ENCODE measurements at places on chromosomes 16 and 17.

DNA sequence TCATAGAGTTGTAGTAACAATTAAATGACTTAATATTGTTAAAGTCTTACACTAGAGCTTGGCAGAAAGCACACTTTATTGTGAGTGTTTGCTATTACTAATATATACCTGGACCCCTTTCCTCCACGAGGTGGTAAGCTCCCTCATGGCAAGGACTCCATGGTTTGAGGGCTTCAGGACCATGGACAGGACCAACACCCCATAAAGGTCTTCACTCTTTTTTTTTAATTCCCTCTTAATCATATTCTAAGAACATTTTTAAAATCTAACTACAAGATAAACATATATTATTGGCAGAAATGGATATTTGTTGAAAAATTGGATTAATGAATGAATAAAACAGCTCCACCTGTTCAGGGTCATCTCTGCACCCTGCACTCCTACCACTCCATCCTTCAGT is 154.5 kb downstream of the CBLN1 start:
- DNase-seq, result no peak

DNA sequence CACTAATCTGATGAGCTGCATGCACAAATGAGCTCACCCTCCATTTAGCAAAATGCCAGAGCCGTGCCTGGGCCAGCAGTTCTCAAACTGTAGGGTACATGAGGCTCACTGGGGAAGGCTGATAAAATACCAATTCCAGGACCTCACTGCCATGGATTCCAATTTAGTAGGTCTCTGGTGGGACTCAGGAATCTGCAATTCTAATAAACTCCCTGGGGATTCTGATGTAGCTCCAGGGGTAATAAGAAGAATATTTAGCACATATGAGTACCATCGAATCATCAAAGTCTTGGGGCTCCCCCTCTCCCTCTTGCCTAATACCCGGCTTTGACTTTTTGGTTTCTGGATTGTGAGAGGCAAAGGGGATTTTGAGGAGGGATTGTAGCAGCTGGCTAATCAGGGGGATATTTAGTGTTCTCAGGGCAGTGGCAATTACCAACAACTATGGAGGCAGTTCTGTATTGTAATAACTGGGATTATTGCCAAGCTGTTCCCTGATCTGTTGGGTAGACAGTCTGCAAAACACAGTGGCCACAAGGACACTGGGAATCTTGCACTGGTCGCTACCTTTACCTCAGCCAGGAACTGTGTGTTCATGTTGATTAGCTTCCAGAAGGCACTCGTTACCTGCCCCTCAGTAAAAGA is 140.4 kb downstream of the SHISA9 start:
- no peak for DNase-seq

DNA sequence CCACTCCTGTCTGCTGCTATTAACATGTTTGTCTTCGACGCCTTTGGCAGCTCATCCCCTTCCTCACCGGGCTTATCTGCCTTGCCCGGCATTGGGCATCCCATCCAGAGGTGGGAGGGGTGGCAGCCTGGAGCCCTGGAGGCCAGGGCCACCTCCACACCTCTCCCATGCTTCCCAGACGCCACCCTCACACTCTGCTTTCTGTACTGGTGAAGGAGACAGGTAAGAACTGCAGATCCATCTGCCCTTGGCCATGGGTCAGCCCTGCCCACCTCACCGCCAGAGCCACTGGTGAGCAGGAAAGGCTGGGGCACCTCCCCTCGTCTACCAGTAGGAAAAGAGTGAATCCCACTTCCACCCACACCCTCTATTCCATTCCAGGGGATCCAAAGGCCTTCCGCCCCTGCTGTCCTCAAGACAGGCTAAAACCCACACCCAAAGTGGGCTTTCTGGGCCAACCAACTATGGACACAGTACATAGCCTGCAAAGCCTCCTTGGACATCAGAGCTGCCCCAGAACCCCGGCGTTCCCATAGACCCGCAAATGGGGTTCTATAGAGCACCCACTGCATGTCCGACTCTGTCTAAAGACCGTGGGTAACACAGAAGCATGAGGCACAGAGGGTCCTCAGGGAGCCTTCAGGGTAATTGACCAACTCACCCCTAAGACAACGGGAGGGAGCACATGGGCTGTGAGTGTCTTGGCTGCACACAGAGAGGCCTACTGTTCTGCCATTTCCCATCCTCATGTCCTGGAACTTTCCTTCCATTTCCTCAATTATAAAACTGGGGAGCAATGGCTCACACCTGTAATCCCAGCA is 23.4 kb upstream of the RBFOX3 start:
- DNase-seq, result no peak

GRCh38 chr16:89410794-89411309 is 79.5 kb downstream of the ANKRD11 start:
- DNase-seq, result peak; percentile 63

DNA sequence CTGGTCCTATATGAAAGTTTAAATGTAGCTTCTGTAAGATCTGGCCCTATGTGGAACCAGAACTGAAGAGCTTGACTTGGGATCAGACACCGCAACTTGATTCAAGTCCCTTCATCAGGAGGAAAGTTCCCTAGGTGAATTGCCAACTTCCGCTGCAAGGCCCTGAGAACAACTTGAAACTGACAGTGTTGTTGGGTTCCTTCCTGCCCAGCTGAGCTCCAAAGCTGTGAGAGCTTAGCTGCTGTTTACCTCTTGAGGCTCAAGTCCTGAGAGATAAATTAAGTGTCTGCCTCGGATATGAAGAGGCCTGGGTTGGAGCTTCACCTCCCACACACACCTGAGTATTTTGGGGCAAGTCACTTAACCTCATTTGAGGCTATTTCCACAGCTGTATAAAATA is 44.7 kb downstream of the REXO5 start:
- DNase-seq, result no peak

- peak; percentile 40 for DNase-seq
Observed at GRCh38 chr16:65083164-65083857, 38.6 kb downstream of the CDH11 start.

DNA sequence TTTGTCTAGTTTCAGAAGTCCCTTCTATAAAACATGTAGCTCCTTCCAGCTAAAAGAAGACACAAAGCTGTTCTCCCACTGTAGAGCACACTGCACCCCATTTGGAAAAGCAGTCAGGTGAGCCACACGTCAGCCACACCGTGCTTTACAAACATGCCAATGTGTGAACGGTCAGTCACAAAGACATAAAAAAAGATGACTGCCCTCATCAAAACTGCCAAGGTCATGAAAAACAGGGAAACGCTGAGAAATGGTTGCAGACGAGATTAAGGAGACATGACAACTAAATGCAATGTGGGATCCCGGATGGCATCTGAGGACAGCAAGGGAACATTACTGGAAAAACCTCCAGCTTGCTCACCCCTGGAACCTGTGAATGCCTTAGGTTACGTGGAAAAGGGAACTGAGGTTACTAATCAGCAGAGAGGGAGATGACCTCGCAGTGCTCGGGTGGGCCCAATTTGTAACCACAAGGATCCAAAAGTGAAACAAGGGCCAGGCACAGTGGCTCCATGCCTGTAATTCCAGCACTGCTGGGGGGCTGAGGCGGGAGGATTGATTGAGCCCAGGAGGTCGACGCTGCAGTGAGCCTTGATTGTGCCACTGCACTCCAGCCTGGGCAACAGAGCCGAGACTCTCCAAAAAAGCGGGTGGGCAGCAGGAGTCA is 8.1 kb downstream of the ANKRD11 start:
- DNase-seq, result no peak

DNA sequence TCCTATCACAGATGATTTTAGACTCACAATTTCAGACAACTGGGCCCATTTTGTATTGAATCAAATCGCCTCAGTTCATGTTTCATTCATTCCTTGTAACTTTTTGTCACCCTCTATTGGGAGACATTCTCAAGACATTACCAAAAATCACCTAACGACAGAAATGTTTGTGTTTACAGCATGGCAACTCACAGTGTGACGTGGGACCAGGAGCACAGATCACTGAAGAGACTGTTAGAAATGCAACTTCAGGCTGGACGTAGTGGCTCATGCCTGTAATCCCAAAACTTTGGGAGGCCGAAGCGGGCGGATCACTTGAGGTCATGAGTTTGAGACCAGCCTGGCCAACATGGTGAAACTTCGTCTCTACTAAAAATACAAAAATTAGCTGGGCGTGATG is 249.6 kb downstream of the NTN1 start:
- DNase-seq, result no peak

DNA sequence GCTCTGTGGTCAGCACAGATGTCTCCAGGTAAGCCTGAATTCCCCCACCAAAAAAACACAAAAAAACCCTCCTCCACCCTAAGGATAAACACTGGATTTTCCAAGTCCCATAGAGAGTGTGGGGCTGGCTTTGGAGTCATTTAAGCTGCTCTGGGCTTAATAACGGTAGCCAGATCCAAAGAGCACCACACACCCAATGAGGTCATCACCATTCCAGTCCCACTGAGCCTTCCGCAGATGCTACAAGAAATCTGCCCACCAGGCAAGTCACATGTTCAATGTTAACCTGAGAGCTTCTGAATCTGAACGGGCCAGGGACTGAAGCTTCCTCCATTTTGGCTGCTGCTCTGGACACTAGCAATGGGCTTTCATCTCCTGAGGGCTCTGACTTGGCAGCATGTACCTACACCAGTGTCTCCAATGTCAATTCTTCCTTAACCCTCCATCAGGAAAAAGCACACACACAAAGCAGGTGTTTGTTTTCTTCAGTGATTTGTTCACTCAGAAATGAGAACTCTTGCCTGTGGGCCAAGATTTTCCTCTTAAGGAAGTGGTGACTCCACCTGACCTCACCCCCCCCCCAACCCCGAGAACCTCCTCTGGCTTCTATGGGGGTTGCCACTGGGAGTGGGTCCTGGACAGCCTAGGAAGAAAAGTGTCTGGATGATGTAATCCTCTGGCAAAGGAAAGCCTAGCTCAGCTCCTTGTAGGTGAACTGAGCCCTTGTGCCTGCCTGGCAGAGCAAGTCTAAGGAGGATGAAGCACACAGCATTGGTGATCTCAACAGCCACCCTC is 220.1 kb downstream of the FOXL1 start:
- DNase-seq, result no peak

- peak; percentile 60 for DNase-seq
Observed at GRCh38 chr16:81745704-81746558, 33.2 kb upstream of the PLCG2 start.

DNA sequence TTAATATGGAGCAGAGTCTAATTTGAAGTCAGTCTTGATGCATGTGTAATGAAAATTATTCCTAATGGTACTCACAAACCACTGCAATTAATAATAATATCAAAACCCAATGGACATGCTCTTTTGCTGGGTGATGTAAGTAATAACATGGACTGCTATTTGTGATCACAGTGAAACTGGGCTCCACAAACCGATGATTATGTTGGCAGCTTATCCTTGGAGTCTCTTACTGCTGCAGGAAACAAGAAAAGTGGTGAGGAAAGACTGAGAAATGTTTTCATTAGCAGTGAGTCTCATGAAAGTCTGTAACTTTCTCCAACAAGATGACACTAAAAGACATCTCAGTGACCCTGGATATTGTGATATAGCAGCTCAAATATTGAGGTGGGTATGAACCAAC is 45.2 kb downstream of the TMEM100 start:
- DNase-seq, result no peak

- DNase-seq, result no peak
Observed at GRCh38 chr17:1967213-1967612, 57.9 kb downstream of the RTN4RL1 start.

- no peak for DNase-seq
Observed at GRCh38 chr16:85916141-85916890, 17.4 kb downstream of the IRF8 start.

DNA sequence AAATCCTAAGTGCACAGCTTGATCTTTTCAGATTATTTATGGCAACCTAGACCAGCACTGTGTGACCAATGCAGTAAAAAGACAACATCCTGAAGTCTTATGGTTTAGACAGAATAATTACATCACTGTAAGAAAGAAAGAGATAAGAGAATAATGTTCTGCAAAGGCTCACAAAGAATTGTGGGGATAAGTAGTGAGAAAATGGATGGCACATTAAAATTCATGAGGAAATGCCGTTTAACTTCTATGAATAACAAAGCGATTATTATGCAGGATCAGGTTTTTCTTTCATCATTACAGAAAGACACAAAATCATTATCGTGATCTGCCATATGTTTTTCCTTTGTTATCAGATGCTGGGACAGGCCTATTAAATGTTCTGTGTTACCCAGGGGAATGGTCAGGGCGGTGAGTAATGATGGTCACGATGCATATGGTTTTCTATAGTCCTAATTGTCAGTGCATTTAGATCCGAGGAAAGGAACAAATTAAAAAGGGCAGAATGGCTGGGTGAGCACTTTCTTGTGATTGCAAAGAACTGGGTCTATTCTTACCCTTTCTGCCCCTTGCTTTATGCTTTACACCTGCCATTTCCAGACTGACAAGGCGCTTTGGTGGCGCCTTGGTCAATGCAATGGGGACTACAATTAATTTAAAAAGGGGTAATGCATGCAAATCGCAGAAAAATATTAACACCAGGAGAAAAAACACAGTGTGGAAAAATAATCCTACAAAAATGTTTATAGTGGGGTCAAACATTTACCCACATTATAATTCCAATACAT is 18.1 kb upstream of the DHX40 start:
- DNase-seq, result peak; percentile 12

GRCh38 chr16:51538707-51539498 is 387.8 kb upstream of the SALL1 start:
- DNase-seq, result peak; percentile 92

DNA sequence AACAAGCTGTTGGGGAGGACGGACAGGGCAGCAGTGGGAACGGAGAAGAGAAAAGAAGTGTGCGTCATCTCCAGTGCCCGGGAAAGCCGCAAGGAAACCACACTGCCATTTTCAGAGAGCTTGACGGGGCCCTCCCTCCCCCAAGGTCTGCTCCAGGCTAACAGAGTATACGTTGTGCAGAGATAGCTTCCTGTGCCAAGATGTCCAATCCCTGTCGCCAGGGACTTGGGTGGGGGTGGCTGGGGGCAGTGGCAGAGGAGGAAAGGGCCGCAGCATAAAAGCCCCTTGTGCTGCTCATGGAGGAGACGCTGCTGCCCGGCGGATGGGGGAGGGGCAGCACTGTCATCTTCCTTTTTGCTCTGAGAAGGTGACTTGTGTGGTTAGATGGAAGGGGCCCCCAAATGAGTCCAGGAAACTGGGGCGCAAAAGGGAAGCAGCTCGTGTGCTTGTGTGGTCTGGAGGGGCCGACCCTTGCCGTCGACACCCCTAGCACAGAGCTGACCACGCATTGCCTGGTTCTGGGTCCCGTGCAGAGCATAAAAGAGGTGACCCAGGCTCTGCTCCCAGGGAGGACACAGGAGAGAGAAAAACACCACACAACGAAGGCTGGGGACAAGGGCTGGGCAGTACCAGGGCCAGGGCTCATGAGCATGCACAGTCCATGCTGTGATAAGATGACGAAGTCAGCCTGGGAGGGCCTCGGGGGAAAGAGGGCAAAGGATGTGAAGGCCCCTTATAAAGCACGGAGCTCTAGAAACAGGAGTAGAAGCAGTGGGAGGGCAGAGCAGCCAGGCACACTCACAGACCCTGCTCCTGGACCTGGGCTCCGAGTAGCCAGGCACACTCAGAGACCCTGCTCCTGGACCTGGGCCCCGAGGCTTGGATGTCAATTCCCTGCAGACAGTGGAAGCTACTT is 372.7 kb downstream of the SLC39A11 start:
- peak; percentile 51 for DNase-seq
